ENCODE measurements at places on chromosomes 1 and 21.

DNA sequence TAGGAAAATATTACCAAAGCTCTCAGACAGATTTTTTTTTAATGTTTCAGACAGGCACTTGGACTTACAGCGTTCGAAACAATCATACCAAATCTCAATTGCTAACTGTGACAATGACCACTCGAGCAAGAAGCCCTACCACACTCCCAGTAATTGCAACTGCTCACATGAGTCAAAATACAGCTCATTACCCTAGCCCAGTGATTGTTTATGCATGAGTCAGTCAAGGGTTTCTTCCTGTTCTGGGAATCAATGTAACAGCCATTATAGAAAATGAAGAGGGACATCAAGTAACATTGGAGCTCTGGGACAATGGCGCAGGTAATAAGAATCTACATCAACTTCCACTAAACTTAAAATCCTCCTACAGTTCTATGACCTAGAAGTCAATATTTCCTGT lies 56.1 kb upstream of the SH3GLB1 start:
- DNase-seq, result no peak

- DNase-seq, result no peak
Measured at GRCh38 chr1:245869847-245870246, 637.2 kb downstream of the SMYD3 start.

DNA sequence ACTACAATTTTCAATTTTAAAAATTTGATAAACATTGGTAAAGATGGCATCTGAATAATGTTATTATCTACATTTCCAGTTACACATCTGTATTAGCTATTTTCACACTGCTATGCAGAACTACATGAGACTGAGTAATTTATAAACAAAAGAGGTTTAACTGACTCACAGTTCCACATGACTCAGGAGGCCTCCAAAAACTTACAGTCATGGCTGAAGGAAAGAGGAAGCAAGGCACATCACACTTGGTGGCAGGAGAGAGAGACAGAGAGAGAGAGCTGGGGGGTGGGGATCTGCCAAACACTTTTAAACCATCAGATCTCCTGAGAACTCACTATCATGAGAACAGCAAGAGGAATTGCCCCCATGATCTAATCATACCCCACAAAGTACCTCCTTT lies 850.0 kb downstream of the LTN1 start:
- DNase-seq, result no peak

DNA sequence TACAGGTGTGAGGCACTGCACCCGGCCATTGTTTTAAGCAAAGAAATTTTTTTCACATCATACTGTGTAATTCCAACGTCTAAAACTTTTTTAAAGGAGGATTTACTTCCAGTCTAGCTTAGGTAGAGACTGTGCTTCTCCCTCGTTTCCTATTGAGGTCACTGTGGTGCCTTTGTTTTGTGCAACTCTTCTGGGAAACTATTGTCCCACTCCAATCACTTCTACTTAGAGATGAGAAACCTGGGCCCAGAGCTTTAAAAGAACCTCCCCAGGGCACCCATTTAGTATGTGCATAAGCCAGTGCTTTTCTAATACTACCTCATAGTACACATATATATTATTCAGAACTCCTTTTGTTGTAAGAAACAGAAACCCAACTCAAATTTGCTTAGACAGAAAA lies 120.0 kb upstream of the ZNF644 start:
- no peak for DNase-seq

DNA sequence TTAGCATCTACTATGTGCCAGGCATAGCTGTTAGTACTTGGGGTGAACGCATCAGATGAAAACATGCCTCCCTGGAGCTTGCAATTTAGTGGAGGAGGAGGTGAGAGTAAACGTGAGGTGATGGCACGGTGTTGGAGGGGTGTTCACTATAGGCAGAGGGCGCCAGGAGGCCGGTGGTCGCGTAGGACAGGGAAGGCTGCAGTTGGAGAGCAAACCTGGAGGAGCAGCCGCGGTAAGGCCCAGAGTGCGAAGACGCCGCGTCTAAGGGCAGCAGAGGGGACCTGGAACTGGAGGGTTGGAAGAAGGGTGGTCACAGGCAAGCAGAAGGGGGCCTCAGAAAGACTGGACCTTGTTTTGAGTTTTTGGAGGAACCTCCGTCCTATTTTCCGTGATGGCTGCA lies 30.2 kb upstream of the TRIM17 start:
- DNase-seq, result no peak

DNA sequence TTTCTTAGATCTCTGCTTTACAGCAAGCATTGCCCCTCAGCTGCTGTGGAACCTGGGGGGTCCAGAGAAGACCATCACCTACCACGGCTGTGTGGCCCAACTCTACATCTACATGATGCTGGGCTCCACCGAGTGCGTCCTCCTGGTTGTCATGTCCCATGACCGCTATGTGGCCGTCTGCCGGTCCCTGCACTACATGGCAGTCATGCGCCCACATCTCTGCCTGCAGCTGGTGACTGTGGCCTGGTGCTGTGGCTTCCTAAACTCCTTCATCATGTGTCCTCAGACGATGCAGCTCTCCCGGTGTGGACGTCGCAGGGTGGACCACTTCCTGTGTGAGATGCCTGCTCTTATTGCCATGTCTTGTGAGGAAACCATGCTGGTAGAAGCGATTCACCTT lies 33.4 kb upstream of the OR2B11 start:
- no peak for DNase-seq

- no peak for DNase-seq
Measured at GRCh38 chr21:37800057-37800455, 116.2 kb downstream of the KCNJ6 start.

- no peak for DNase-seq
Measured at GRCh38 chr1:41355761-41356160, 5.5 kb upstream of the FOXO6 start.

- no peak for DNase-seq
Measured at GRCh38 chr21:42695697-42696380, 42.4 kb downstream of the PDE9A start.

- DNase-seq, result no peak
Measured at GRCh38 chr1:113390871-113391648, 745 bp downstream of the MAGI3 start.

GRCh38 chr1:156383023-156383422 lies 14.0 kb downstream of the RHBG start:
- DNase-seq, result no peak

GRCh38 chr21:43613755-43614638 lies 45.3 kb downstream of the HSF2BP start:
- peak; percentile 22 for DNase-seq

- no peak for DNase-seq
Measured at GRCh38 chr1:20147846-20148570, 8.9 kb downstream of the PLA2G2F start.

DNA sequence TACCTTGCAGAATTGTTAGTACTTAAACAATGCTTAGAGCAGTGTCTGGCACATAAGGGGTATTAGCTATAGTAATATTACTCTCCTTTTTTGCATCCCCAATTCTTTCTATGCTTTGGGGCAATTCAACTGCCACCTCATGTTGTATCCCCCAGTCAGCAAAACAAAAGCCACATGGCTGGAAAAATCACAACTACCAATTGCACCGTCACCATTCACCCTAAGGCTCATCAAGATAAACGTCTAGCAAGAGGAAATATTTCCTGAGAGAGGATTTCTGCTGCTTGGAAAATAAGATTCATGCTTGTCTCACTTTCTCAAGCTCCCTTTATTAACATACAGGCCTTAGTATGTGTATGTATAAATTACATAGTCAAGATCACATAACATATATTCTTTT lies 12.1 kb upstream of the TLR5 start:
- DNase-seq, result no peak

DNA sequence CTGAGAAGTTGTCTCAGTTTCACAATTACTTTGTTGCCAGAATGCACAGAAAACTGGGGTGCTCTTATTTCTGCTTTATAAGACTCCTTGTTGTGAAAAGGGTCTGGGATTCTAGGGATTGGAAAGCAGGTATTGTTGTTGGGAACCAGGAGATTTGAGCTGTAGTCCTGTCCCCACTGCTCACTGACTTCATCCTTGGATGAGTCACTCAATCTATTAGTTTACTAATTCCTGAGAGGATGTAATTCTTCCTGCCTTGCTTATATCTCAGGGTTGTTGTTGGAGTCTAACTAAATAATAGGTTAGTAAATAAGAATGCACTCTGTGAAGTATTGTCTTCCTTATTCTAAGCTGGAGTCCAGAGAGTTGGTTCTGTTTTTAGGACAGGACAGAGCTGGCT lies 172.5 kb upstream of the GALNT2 start:
- DNase-seq, result no peak

DNA sequence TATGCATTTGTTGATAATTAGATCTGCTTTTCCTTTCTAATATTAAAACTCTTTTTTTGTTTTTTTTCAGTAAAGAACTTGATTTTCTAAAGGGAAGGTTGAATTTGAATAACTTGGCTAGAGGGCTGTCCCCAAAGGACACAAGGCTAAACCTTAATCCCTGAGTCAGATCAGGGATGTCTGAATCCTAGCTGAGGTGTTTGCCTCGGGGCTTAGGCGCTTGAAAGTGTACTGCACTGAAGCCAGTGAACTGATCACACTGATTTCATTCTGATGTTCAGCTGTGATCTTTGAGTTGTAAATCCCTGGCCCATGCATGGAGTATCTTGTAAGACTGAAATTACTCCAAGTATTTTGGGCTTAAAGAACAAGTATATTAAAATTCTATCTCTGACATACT lies 42.8 kb downstream of the MTR start:
- no peak for DNase-seq

- DNase-seq, result no peak
Measured at GRCh38 chr1:228986093-228986904, 251.0 kb downstream of the RHOU start.

DNA sequence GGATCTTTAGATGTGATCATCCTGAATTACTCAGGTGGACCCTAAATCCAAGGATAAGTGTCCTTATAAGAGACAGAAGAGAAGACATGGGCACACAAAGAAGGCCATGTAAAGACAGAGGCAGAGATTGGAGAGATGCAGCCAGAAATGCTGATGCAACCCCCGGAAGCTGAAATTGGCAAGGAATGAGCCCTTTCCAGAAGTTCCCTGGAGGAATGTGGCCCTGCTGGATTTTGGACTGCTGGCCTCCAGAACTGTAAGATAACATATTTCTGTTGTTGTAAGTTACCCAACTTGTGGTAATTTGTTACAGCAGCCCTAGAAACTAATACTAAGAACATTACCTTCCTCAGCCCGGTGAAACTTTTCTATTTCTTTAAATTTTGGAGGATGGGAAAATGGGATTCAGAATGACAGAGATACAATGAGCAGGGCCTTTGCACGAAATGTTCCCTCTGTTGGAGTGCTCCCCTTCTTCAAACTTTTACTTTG lies 11.2 kb upstream of the PLPP3 start:
- no peak for DNase-seq

GRCh38 chr21:28805885-28806284 lies 186.8 kb downstream of the LTN1 start:
- DNase-seq, result no peak

GRCh38 chr1:222375701-222376100 lies 172.2 kb downstream of the HHIPL2 start:
- no peak for DNase-seq

DNA sequence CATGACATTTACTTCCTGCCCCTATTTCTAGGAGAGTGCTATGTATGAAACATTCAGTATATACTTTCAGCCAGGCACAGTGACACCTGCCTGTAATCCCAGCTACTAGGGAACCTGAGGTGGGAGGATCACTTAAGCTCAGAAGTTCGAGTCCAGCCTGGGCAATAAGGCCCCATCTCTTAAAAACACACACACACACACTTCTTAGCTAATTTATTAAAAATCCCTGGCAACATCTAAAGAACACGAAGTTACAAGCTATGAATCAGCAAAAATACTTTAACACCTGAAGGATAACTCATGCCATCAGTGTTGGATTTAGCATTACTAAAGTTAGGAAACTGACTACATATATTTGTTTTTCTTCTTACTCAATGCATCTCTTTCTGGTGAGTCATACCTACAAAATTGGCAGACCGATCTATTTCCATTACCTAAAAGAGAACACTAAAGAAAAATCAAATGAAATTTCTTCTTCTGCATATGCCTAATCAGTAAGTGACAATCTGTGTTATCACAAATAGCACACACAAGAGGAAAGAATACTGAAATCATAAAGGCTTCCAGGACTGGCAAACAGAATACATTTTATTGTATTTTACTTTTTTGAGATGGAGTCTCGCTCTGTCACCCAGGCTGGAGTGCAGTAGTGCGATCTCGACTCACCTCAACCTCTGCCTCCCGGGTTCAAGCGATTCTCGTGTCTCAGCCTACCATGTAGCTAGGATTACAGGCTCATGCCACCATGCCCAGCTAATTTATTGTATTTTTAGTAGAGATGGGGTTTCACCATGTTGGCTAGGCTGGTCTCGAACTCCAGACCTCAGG lies 41.4 kb downstream of the RNF115 start:
- no peak for DNase-seq

GRCh38 chr1:212683357-212683722 lies 16.3 kb downstream of the BATF3 start:
- DNase-seq, result no peak

DNA sequence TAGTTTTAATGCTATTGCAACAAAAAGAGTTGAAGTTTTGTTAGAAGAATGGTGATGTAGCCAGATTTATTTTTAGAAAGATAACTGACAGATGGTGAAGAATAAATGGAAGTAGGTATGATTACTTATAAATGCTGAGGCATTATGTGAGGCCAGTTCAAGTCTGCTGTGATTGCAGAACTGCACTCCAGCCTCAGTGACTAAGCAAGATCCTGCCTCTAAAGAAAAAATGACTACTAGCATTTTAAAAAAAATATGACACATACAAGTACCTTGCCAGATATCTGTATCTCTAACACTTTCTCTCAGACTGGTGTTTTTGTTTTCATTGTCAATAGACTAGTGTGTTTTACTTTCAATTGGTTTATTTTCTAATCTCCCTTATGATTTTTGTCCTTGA lies 1242.4 kb upstream of the ADGRL4 start:
- no peak for DNase-seq

- no peak for DNase-seq
Measured at GRCh38 chr1:46532498-46533178, 18.8 kb downstream of the KNCN start.

DNA sequence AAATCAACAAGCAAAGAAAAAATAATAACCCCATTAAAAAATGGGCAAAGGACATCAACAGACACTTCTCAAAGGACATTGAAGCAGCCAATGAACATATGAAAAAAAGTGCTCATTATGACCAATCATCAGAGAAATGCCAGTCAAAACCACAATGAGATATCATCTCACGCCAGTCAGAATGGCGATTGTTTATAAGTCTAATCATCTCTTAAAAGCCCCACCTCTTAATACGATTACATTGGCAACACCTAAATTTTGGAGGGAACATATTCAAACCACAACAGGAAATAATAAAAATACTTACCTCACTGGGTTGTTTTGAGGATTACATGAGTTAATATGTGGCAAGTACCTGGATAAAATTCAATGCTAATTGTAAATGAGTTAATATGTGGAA lies 57.1 kb upstream of the PLPPR4 start:
- no peak for DNase-seq

All from skin of body (tissue), 3 donors.